ENCODE measurements at places on chromosomes 2 and 18. TPM values are rescaled to one million over a fixed set of nuclear protein-coding genes. Genes with fewer than 3 reads are reported as not detected.

Gene C2orf78
- not detected for total RNA-seq

Gene DNAH7
- not detected for total RNA-seq

Gene ANO7
- 2.1 TPM for total RNA-seq

Gene ZNF892
- total RNA-seq = 3.8 TPM

Gene COL4A4
- not detected for total RNA-seq

Gene UNC80
- total RNA-seq = not detected
